NCI-H1092 (cell line): ENCODE measurements at places on chromosomes 4 and X.

DNA sequence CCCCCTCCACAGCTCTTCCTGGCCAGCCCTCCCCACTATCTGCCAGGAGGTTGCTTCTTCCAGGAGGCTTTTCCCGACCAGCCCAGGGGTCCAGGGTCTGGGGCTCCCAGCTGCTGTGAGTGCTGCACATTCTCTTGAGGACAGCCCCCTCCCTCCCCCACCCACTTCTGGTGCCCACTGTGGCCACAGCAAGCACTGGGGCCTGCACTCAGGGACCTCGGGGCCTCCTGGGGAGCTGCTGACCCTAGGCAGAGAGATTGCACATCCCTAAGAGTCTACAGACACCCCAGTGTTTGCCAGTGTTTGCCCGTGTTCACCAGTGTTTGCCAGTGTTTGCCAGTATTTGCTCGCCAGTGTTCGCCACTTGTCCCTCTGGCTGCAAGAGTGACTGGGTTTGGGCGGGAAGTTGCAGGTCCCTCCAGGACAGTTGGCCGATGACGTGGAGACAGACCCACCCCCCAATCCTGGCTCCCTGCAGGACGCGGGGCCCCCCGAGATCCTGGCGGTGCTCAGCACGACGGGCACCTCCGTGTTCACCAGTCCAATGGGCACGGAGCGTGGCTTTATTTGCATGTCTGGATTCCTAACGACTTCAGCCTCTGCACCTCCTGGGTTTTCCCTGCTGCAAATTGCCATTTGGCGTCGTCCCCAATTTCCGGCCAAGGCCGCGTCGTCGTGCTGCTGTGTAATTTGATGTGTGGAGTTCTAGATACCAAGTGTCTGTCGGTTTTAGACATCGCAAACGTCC is 87.5 kb upstream of the NKX1-1 start:
- DNase-seq, result no peak

GRCh38 chr4:126799971-126800574 is 832.7 kb upstream of the INTU start:
- DNase-seq, result peak; percentile 0

GRCh38 chr4:37661772-37662171 is 24.4 kb downstream of the RELL1 start:
- no peak for DNase-seq

DNA sequence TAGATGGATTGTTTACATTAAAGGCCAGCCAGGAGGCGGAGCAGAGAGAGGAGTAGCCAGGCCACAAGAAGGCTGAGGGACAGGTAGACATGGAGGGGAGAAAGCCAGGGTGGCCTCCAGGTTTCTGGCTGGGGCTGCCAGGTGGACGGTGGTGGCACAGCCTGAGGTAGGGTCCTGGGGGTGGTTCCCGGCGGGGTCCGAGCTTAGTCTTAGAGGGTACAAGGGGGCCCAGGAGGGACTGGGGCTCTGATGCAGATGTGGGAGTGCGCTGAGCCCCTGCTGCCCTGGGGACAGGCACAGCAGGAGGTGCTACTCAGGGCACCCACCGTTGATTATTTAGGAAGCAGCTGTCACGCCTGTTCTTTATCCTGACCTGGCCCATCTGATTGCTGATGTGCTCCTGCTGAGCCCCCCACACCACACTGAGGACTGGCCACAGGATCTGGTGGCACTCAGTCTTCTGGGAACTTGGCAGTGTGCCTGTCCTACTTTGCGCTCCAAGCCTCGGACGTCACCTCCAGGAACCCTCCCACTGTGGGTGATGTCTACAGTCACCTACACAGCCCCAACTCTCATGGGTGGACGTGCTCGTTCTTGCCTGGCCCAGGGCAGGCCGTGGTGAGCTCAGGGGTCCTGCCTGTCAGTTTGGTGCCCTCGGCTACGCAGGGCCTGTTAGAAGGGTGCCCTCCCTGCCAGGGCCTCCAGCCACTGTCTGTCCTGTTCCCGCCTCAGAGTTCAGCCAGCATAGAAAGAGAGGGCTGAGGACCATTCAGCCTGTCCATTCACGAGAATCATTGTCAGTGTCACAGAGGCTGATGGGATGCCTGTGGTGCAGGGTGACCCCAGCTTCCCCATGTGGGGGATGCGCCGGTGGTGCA is 12.0 kb downstream of the WFS1 start:
- DNase-seq, result no peak

DNA sequence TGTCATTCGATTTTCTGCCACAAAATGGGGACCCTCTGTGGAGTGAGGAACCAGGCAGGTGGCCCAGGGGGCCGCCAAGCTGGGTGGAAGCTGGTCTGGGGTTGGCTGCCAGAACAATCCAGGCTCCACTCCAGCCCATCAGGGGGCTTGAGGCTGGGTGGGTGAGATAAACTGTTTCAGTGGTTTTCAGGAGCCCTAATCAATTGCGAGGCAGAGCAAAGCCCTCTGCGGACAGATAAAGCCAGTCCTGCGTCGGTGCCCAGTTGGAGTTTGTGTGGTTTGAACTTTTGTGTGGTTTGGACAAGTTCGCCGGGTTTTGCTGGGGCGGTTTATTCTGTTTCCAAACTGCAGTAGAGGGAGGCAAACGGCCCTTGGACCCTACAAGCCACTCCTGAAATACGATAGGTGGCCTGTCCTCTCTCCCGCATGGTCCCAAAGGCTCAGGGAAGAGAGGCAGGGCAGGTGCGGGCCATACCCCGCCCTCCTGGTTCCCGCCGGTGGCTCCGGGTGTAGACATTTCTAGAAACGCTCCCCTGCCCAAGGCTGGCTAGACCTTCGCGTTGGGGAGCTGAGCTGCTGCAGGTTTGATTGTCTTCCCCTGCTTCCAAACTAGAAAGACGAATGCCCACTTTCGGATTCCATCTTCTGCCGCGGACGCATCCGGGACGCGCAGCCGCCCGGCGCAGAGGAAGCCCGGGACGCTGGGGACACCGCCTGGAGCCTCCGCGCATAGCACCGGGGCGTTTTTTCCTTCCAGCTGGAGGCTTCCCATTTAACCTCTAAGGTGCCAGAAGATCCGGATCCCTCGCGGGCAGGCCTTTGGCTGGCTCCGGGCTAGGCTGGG is 169.0 kb upstream of the BCOR start:
- DNase-seq, result peak; percentile 61

GRCh38 chr4:1515763-1516162 is 109.5 kb upstream of the NKX1-1 start:
- no peak for DNase-seq

DNA sequence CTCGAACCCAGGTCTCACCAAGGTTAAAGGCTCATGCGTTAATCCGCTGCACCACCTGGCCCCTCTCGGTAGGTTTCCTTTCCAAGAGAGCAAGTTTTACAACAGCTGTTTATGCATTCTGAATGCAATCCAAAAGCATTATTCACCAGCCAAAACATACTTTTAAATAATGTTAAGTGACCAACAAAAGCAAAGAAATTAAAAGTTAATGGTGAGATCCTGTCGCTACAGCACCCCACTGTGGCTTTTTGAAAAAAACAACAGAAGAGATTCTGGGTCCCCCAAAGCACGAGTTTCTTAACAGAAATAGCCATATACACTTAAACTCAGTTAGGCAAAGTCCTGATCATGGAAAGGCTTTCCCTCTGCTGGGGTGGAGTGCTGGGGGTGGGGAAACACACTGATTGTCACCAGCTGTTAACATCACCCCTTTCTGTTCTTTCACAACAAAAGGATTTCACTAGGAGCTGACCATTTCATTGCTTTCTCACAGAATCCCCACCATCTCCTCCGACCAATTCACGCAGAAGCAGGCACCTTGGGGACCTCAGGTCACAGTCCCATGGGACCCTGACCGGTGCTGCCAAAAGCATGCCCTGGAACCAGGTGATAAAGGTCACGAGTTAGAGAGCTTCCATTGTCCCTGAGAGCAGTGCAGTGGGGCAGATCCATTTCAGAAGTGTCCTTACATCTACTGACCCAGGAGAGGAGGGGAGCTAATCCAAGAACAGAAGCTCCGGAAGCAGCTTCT is 51.2 kb downstream of the ZNF827 start:
- DNase-seq, result no peak

GRCh38 chr4:20444599-20445337 is 193.1 kb downstream of the SLIT2 start:
- no peak for DNase-seq

GRCh38 chrX:105973387-105973739 is 65.2 kb downstream of the SERPINA7 start:
- no peak for DNase-seq

DNA sequence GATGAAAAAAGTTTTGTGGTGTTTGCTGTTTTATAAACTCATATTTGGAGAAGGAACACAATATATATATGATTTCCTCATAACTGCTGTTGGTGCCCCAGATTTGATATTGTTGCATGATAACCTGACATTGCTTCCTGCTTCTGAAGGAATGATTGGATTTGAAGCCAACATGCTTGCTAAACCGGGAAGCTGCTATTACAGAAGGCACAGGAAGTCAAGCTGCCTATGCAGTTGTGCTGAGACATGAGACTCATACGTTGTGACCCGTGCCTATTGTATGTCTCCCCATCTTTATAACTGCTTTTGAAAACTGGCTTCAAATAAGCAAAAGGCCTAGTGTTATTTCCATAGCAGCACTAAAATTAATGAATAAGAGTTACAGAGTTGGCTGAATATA is 32.9 kb downstream of the GAB1 start:
- no peak for DNase-seq

DNA sequence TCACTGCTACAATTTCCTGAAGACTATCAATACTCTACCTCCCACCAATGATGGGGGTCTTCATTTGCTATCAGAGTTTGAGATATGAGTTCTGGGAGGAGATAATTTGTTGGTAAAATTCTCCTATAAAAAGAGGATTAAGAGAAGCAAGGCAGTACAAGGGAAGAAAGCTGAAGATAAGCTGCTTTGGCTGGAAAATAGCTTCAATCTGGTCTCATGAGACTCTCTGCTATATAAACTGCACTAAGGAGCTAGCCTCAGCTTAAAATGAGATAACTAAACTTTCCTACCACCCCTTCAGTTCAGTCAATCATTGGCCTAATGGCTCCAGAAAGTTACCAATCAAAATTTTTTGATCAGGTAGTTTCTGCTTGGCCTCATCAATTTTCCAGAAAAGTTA is 2105.0 kb downstream of the ARAP2 start:
- no peak for DNase-seq

DNA sequence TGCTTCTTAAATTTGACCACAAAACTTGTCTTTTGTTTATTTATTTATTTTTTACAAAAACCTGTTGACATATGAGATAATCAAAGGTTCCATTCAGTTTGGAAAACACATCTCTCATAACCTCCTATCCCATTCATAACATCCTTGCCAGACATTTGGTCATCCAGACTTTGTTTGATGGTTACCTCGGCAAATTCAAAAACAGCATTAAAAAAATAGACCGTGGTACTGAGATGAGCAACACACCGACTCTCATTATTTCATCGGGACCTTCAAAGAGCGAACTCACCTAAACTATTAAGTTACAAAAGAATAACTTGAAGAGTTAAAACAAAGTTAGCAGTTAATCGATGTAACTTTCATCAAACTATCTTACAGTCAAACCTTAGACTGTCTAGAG is 85.8 kb upstream of the RPS6KA3 start:
- no peak for DNase-seq

- peak; percentile 37 for DNase-seq
These were observed 986.0 kb downstream of the CCSER1 start for GRCh38 chr4:91113130-91113706.

DNA sequence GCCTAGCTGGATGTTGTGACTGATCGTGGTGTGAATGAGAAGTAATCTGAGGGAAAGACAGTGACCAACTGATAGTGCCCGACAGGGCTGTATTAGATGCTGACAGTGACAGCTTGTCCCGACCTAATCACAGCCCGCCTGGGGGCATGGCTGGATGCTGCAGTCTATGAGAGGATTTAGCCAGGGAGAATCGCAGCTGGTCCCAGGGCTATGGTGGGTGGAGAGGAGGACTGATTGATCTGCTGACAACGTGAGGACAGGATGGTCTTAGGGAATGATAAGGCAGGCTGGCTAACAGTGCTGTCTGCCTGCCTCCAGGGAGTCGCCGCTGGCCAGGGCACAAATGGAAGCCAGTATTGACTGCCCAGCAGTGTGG is 621 bp upstream of the SUV39H1 start:
- DNase-seq, result no peak

DNA sequence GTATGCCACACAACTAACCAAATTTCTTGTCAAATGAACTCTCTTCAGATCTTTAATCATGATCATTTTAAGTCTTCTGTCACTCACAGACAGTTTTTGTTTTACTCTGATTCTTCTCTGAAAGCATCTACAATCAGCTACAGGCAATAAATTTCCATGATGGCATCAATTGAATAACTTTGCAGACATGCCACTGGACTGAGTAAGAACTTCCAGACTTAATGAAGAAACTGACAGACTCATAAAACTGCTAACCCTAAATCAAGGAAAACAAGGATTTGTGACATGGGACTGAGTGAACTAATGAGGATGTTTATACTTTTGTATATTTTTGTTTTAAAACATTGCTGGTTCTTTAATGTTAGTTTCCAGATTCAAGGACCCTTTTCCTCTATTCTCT is 5.5 kb upstream of the PPP1R2C start:
- DNase-seq, result no peak

DNA sequence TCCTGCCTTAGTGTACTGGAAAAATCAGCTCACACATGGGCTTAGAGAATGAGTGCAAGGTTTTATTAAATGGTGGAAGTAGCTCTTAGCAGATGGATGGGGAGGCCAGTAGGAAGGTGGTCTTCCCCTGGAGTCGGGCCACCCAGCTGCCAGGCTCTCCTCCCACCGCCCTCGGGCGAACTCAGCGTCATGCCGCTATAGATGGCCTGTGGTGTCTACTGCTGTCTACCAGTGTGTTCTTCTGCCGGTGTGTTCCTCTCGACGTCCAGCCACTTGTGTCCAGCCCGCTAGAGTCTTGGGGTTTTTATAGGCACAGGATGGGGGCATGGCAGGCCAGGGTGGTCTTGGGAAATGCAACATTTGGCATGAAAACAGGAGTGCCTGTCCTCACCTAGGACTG is 198.7 kb upstream of the NDST3 start:
- DNase-seq, result no peak

- DNase-seq, result no peak
These were observed 343.9 kb downstream of the UNC5C start for GRCh38 chr4:95204873-95205272.

GRCh38 chrX:150475461-150475860 is 93.0 kb upstream of the MTM1 start:
- no peak for DNase-seq

GRCh38 chr4:101145021-101145420 is 202.3 kb downstream of the PPP3CA start:
- DNase-seq, result no peak

- no peak for DNase-seq
These were observed 40.1 kb upstream of the KLHL34 start for GRCh38 chrX:21698272-21698671.
